A375 (cell line): ENCODE measurements at places on chromosomes 11 and 22. TPM values are rescaled to one million over a fixed set of nuclear protein-coding genes. Genes with fewer than 3 reads are reported as not detected.

FGF4 gene
- not detected in 2 replicates for total RNA-seq

TRIM48 gene
- total RNA-seq = not detected in 2 replicates

SCGB1C1 gene
- total RNA-seq = not detected in 2 replicates

SCUBE2 gene
- not detected in 2 replicates for total RNA-seq

FHIP1B gene
- 11.0 and 25.3 TPM in 2 replicates for total RNA-seq

PDE3B gene
- 0.74 and 0.98 TPM in 2 replicates for total RNA-seq

CD3E gene
- not detected in 2 replicates for total RNA-seq

B4GALNT4 gene
- 42.6 and 50.4 TPM in 2 replicates for total RNA-seq

MISFA gene
- not detected in 2 replicates for total RNA-seq

INTS4 gene
- 30.2 and 43.2 TPM in 2 replicates for total RNA-seq

UPK3A gene
- not detected in 2 replicates for total RNA-seq

PLAAT5 gene
- total RNA-seq = not detected in 2 replicates

P2RY6 gene
- 0.21 TPM in 1 of 2 replicates, not detected in the other for total RNA-seq

OR56B1 gene
- not detected in 2 replicates for total RNA-seq

LTBP3 gene
- 205 and 209 TPM in 2 replicates for total RNA-seq

RHOG gene
- 11.8 and 17.5 TPM in 2 replicates for total RNA-seq

TPST2 gene
- total RNA-seq = 4.8 and 5.1 TPM in 2 replicates

PTPRCAP gene
- total RNA-seq = 0.96 and 1.4 TPM in 2 replicates

HBE1 gene
- total RNA-seq = 40.6 and 51.6 TPM in 2 replicates

E2F8 gene
- total RNA-seq = 3.0 and 5.0 TPM in 2 replicates

KIRREL3 gene
- total RNA-seq = 3.1 and 4.1 TPM in 2 replicates

PGR gene
- total RNA-seq = not detected in 2 replicates

PRRG4 gene
- total RNA-seq = 0.23 and 0.37 TPM in 2 replicates

SYT8 gene
- total RNA-seq = not detected in 2 replicates

ALG12 gene
- 8.4 and 10.4 TPM in 2 replicates for total RNA-seq

RASGRP2 gene
- 0.19 TPM in 1 of 2 replicates, not detected in the other for total RNA-seq

CASP5 gene
- not detected in 2 replicates for total RNA-seq

SPDYC gene
- not detected in 2 replicates for total RNA-seq

APIP gene
- 39.0 and 45.9 TPM in 2 replicates for total RNA-seq

ARHGAP8 gene
- not detected in 2 replicates for total RNA-seq
